NCI-H1048 (cell line): ENCODE measurements at places on chromosomes 3 and 15.
A peak's percentile ranks its signal among the peaks of the same experiment; 100 is the strongest.

GRCh38 chr15:57003418-57003817 is 85.0 kb downstream of the TCF12 start:
- DNase-seq, result no peak

GRCh38 chr3:38489766-38490165 is 6.4 kb upstream of the EXOG start:
- DNase-seq, result no peak

GRCh38 chr3:102715030-102715697 is 280.3 kb downstream of the ZPLD1 start:
- DNase-seq, result no peak

DNA sequence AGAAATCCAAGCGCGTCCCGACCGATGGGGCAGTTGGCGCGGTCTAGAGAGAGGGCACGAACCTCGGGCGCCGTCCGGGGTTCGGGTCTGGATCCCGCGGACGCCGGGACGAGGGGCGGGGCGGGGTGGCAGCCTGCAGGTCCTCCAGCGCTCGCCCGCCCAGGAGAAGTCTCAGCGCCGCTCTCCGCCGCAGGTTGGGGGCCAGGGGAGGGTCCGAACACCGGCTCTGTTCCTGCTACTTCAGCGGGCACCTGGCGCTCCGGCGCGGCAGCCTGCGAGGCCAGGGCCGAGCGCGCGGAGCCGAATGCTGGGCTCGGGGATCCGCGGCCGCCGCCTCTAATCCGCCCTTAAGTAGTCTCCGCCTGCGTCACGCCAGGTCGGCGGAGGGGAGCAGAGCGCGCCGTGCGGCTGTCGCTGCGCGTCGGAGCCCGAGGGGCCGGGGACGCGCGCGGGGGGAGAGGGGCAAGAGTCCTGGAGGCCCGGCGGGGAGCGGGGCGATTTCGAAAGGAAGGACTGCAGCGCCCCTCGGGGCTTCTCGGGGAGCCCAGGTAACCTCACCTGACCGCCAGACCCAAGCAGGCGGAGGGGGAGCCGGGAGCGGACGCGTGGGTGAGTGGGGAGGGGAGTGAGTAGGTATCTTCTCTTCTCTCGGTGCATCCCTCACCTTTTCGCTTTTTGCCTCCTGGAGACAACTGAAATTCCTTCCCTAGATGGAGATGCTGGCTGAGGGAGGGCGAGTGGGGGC is at the start of gene GJD2:
TSS of gene GJD2 (minus strand) at position 325 of the 745 bp plus-strand sequence. CDS start 510 bp downstream, outside the sequence.
- no peak for DNase-seq

GRCh38 chr15:72375501-72375845 is 341 bp downstream of the HEXA start:
- no peak for DNase-seq

- no peak for DNase-seq
Measured at GRCh38 chr15:88708655-88709054, 69.8 kb downstream of the ISG20 start.

DNA sequence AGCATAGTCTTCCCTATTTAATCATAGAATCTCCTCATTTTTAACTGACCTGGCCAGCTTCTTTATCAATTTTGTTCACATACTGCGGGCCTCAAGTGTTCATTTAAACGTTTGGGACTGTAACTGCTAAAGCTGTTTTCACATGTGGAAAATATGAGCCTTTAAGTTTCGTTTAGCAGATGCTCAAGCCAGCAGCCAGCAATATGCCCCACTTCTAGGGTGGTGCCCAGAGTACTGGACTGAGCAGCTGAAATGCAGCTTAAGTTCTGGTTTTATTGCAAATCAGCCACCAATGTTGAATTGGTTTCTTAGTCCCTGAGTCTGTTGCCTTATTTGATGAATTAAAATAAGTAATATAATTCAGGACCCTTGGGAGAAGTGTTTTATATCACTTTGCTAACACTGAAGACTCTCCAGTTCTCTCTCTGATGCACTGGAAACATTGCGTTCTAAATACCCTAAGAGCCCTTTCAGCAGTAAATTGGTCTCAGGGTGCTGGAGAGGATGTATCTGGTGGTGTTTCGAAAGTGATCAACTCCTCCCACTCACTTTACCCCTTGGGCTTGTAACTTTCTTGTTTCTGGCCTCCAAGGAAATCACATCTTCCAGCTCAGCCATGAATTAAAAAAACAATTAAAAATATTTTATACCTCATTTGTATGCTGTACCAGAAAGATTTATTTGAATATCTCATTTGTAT is 61.7 kb downstream of the B3GALNT1 start:
- DNase-seq, result no peak

DNA sequence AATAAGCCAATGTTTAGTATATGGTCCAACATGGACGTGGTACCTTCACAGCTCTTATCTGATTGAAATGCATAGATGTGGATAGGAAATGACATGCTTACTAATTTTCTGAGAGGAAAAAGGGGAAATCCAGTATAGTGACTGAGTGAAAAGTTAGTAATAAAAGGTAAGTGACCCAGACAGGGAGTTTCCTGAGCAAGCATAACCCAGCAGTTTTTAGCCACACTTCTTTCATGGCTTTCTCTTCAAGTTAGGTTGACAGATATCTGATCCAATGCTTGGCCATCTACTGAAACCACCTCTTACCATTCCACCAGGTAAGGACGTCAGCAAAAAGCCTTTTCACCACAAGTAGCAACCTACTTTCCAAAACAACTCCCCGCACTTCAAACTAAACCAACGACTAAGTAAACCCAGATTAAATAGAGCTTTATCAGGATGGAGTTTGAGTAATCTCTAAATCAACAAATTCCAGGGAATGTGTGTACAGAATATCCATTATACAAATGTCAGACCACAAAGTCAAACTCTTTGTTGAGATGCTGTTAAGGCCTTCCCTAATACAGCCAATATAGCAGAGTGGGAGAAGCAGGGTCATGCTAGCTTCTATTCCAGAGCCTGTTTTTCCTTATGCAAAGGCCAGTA is 329.7 kb downstream of the RORA start:
- no peak for DNase-seq

- DNase-seq, result no peak
Measured at GRCh38 chr15:88814393-88814792, 11.2 kb downstream of the ACAN start.

DNA sequence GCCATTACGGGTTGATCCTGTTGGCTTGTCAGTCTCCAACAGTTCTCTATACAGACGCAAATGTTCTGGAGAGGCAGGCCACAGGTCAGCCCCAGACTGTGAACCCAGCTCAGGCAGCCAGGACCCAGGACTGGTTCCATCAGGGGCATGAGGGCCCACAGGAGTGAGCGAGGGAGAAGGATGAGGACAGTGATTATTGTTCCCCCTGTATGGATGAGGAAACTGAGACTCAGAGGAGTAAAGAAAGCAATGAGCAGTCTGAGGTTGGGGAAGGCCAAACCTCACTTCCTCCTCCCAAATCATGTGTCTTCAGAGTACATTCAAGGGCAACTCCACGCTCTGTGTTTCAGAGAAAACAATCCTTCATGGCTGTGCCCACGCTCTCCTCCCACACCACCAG is 121.9 kb downstream of the RPLP1 start:
- no peak for DNase-seq

- DNase-seq, result no peak
Measured at GRCh38 chr3:6994081-6994668, 133.3 kb downstream of the GRM7 start.

- no peak for DNase-seq
Measured at GRCh38 chr3:195856410-195857084, 44.8 kb upstream of the MUC4 start.

GRCh38 chr15:79609506-79609905 is 177.4 kb downstream of the MINAR1 start:
- no peak for DNase-seq

DNA sequence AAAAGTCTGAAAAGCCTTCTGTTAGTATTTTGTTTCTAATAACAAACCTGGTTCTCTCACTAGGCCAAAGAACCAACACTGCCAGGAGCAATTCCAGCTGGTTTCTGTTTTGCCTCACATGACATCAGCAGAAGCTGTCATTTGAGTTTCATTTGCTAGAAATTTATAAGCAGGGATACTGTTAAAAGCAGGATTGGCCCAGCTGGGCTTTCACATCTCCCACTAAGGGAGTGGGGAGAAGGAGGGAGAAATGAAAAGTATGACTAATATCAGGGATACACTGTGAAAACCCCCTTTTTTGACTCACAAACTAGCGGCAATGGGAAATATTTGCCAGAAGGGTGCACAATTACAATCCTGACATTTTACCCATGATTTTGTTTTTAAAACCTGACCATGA is 5.3 kb downstream of the CCDC80 start:
- no peak for DNase-seq

DNA sequence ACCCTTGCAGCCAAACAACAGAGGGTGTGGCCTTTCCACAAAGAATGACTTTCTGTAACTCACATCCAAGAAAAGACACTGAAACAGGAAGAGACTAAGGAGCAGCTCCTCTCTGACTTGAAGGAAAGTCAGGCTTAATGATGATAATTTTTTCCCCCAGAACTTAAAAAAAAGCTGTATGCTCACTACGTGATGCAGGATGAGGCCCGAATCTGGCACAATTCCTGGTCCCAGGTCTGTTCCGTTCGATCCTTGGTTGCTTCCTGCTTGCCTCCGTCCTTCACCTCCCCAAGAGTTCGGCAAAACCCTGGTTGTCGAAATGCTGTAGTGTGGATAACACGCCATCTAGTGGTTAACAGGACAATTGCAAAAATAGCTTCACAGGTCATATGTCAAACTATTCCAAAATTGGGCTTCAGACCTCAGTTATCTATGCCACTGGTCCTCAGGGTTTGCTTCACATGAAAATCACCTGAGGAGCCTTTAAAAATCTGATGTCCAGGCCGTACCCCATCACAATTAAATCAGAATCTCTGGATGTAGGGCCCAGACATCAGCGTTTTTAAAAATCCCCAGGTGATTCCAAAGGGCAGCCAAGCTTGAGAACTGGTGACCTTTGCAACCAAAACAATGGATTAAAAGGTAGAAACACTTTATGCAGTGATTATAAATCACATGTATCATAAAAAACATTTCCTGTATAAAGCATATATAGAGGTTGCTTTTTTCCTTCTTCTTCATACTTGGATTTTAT is 28.1 kb upstream of the SYNM start:
- DNase-seq, result peak; percentile 29

DNA sequence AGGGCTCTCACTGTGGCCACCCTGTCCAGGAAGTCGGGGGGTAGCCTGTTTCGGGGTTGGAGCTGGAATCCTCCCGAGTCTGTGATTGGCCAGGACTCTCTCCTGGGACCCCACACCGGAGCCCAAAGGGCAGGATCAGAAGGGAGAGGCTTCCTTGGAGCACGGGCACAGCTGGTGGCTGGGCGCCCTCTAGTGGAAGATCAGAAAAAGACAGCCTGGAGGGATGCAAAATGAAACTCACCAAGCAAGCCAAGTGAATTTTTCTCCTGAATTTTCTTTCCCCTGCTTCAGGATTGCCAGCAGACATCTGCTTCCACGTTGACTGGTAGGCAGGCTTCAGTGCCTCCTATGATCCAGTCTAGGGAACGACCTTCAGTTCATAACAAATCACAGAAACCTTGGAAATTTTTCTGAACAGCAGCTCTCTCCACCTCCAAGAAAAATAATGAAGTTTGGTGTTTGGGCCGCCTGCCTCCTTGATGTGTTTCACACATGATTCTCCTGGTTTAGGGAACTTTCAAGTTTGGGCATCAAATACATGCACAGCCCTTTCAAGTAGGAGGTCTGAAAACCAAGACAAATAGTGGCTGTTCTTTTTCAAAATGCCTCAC is 224.6 kb downstream of the VPS13C start:
- peak; percentile 43 for DNase-seq

DNA sequence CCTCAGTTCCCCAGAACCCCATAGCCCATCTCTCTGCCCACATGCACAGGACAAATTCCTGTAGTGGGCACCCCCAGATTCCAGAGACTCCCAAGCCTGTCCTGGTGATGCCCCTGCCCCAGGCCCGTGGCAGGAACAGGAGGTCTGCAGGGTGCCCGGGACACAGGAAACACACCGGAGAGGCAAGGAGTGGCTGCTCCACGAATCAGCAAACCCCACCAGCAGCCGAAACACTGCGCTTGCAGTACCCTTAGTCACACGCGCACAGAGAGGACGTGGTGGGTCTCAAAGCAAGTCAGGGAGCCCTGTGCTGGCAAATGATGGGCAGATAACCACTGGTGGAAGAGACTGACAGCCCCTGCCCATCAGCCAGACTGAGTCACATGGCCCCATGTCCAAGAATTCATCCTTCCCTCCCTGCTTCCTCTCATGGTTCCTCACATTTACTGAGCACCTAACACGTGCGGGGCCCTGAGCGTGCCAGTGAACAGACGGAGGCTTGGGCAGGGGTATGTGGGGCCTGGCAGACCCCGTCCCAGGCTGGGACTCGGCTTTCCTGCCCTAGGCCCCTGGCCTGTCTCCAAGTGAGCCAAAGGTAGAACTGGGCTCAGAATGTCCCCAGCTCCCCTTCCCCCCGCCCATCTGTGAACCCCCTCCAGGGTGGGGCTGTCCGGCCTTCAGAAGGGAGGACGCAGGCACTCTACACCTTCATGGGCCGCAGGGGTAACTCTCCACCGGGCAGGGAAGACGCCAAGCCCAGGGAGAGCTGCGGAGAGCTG is 130.4 kb upstream of the IQSEC1 start:
- DNase-seq, result no peak

- no peak for DNase-seq
Measured at GRCh38 chr3:158696618-158697017, 24.2 kb upstream of the LXN start.

DNA sequence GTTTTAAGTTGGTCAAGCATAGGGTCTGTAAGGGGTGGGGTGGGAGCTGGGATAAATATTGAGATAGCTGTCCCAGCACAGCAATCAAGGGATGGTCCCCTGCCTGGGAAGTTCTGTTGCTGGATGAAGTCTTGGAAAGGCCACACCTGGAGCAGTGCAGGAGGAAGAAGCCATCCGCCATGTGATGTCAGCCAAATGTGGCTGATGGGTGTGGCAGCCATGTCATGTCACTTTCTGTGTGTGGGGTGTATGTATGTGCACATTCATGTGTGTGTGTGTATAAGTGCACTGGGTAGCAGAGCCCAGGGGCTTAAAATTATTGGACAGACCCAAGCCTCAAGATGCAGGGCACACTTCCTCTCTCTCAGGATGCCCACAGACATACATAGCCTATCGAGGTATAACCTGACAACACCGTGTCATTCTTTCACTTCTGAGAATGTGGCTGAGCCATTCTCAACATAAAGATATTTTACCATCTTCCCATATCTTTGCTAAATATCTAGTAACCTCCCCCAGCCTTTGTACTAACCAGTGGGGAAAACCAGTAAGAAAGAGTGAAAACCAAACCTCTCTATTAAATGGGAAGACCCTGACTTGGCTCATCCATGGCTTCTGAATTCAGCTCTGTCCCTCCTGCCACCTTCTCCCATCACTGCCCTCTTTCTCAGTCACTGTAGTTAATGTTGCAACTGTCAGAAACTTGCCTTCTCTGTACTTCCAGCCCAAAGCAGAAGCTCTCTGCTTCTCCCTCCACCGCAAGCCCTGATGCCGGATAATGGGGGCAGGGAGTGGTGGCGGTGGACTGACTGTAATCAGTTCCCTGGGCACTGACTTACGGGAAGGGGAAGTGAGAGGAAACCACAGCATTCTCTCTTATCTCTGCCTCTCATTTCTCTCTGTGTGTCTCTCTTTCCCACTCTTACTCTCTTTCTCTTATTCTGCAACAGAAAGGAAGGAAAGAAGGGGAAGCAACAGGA is 11.2 kb downstream of the TNFSF10 start:
- DNase-seq, result no peak

GRCh38 chr3:169028716-169029115 is 634.8 kb downstream of the MECOM start:
- DNase-seq, result no peak

GRCh38 chr3:72515281-72515680 is 333.0 kb downstream of the SHQ1 start:
- DNase-seq, result no peak
